ENCODE measurements at places on chromosomes 3 and 15.

DNA sequence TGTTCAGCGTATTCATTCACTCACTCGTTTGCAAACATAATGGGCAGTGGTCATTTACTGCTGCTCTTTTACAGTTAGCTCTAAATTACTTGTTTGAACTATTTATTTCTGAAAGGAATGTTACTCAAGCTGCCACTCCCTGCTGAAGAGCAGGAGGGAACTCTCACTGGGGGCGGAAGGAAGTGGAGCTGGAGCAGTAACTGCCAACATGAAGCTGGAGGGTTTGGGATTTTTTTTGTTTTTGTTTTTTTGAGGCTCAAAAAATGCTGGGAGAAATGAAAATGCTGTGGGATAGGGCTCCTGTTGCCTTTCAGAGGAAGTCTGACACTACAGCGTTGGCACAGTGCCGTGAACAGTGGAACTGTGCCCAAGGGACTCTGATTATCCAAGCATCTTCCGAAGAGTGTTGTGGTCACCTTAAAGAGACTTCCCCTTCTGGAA lies 44.1 kb downstream of the SENP2 start:
- DNase-seq = no peak

- peak; percentile 55 for DNase-seq
These were observed 5.7 kb upstream of the CNTN6 start for GRCh38 chr3:1087066-1087560.

DNA sequence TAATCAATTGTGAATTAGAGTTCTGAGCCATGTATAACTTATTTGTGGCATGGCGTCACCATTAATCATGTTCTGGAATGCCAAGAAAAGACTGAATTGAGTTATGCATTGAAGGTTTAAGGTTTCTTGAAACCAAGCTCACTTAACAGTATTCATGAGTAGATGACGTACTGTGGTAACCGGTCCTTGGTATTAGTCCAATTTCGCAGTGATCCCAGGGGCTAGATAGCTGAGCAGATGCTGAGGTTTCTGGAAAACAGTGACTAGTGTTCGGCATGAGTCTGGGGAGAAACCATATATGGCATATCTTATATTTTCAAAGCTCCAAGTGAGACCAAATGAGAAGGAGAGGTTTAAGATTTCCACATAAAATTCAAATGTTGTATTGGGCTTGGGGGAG lies 218.3 kb upstream of the LYSMD4 start:
- DNase-seq = no peak

DNA sequence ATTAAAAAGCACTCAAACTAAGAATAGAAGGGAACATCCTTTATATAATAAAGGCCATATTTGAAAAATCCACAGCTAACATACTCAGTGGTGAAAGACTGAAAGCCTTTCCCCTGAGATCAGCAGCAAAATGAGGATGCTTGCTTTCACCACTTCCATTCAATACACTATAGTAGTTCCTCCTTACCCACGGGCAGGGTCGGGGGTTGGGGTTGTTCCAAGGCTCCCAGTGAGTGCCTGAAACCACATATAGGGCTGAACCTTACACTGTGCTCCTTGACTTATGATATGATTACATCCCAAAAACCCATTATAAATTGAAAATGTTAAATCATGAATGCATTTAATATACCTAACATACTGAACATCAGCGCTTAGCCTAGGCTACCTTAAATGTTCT lies 37.7 kb downstream of the ALDH1L1 start:
- no peak for DNase-seq

GRCh38 chr3:59839283-59839682 lies 789.5 kb upstream of the CFAP20DC start:
- DNase-seq = no peak

GRCh38 chr3:66856533-66856932 lies 141.6 kb upstream of the KBTBD8 start:
- DNase-seq = no peak

DNA sequence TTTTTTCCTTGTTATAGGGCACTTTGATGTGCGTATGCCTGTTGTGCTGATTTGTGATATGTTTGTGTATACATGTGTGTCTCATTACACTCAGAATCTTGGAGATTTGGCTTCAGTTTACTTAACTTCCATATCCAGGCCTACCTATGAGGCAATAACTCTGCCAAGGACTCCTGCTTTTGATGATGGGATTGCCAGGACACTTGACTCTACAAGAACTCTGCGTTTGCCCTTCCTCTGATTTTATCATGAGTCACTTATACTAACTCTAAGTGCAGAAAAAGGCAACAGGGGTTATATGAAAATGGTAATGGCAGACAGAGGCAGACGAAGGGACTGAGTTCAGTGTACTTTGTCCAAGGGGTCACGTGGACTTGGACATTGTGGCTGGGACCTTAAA lies 33.6 kb downstream of the MCTP2 start:
- DNase-seq = no peak

- DNase-seq = no peak
These were observed 695.0 kb upstream of the GRM7 start for GRCh38 chr3:6165951-6166350.

DNA sequence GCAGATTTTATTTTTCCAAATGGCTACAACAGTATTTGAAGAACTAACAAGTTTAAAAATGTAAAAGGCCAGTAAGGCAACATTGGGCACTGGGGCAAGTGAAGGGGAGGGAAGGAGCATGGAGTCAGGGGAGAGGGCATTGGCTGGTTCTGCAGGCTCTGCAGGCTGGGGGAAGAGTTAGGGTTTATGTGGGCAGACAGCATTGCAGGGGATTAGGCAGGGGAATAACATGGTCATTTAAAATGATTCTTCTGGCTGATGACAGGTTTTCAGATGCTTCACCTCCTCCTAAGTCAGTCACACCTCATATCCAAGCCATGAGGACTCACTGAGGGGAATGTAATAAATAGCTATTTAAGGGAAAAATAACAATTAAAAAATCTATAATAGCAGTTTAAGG lies 52.6 kb downstream of the BTD start:
- DNase-seq = peak; percentile 19

- DNase-seq = no peak
These were observed 58.7 kb downstream of the OTOL1 start for GRCh38 chr3:161555320-161555719.

- peak; percentile 51 for DNase-seq
These were observed 88.6 kb upstream of the ZNF385D start for GRCh38 chr3:21839592-21839991.

- DNase-seq = no peak
These were observed 378.4 kb upstream of the AGTR1 start for GRCh38 chr3:148319161-148319915.

DNA sequence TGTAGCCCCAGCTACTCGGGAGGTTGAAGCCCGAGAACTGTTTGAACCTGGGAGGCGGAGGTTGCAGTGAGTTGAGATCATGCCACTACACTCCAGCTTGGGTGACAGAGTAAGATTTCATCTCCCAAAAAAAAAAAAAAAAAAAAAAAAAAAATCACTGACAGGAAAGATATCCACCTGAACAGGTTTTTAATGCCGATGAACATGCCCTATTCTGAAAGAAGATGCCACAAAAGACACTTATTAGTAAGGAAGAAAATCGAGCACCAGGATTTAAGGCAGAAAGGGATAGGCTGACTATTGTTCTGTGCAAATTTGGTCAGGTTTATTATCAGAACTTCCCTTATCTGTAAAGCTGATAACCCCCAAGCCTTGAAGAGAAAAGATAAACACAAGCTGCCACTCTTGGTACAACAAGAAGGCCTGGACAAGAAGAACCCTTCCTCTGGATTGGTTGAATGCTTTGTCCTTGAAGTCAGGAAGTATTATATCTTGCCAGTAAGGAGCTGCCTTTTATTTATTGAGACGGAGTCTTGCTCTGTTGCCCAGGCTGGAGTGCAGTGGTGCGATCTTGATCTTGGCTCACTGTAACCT lies 2.7 kb upstream of the PARP16 start:
- DNase-seq = no peak

GRCh38 chr15:89494941-89495637 lies 1.3 kb downstream of the RHCG start:
- peak; percentile 58 for DNase-seq

- DNase-seq = no peak
These were observed 143.2 kb downstream of the DOCK3 start for GRCh38 chr3:50817756-50818529.

- DNase-seq = peak; percentile 4
These were observed 602.0 kb upstream of the KCNMB2 start for GRCh38 chr3:177934001-177934891.

DNA sequence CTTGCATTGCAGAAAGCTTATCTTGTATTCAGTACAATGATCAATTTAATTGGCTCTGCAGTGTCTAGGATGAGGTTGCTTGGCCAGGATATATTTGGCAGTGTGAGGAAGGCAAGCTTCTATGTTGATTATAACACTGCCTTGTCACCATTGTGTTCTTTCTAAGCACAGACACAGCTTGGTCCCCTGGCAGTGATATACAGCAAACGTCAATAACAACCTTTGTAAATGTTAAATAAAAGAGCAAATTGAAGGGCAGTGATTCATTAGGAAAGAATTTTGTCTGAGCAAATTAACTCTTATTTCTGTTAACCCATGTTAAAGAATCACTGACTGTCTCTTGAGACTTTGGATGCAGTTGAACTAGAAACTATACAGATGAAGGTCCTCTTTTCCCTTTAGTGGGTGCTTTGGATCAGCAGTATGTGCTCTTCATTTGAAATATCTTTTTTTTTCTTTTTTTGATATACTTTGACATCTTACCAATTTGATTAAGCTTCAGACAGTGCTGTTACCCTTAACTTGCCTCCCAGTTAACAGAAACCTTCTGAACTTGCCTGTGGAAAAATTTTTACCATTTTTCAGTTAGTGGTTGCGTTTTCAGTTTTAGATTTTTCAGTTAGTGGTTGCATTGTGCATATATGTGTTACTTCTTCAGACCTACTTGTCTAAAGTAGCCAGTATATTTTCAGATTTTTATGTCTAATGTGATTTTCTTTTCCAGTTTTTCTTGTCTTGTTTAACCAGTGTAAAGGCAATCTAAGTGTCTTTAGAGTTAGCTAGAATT lies 199.8 kb downstream of the TCF12 start:
- DNase-seq = no peak

- peak; percentile 22 for DNase-seq
These were observed at the start of gene MYD88 for GRCh38 chr3:38138349-38139190. Gene MYD88, plus strand, starts transcription at chr3:38138661. Its CDS starts 40 bp downstream, at chr3:38138701.

- DNase-seq = no peak
These were observed 2.3 kb downstream of the CPB1 start for GRCh38 chr3:148829926-148830325.

GRCh38 chr15:101528917-101529299 lies 39.4 kb upstream of the PCSK6 start:
- no peak for DNase-seq

- no peak for DNase-seq
These were observed 625.6 kb upstream of the SGO1 start for GRCh38 chr3:20811631-20812030.

DNA sequence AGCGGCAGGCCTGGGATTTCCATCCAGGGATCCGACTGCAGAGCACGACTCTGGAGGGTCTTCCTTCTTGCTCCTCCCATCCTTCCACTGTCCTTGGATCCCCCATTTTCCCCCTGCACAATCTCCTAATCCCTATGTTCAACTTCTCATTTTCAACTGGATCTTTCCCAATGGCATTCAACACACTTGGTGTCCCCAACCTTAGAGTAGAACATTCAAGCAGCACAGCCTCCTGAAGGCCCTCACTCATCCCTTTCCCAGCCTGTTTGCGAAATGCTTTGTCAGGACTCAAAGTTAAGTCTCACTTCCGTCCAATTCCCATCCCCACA lies 32.3 kb downstream of the RPN1 start:
- no peak for DNase-seq

DNA sequence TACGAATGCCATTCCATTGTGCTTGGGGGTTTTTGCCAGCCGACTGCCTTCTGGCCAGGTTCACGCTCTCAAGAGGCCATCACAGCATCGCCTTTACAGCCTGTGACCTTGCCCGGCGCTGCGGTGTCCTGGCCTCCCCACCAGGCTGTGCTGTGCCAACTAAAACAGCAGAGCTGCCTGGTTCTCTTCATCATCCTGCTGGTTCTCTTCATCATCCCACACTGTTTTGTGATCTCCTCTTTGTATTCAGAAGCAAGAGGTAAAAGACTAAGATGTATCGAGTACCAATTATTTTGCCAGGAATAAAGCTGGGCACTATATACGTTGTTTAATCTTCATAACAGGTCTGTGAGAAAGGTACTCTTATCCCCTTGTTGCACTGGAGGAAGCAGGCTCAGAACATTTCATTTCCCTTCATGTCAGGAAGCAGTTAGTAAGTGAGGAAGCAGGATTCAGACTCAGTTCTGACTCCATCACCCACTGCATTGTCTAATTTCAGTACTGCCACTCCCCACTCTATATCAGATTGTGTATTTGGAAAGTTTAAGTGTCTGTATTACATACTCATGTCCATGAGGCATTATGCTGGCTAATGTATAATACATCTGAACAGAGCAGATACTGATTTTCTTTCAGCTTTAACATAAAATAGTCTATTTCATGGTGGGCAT lies 92.7 kb downstream of the LRRC28 start:
- DNase-seq = no peak

DNA sequence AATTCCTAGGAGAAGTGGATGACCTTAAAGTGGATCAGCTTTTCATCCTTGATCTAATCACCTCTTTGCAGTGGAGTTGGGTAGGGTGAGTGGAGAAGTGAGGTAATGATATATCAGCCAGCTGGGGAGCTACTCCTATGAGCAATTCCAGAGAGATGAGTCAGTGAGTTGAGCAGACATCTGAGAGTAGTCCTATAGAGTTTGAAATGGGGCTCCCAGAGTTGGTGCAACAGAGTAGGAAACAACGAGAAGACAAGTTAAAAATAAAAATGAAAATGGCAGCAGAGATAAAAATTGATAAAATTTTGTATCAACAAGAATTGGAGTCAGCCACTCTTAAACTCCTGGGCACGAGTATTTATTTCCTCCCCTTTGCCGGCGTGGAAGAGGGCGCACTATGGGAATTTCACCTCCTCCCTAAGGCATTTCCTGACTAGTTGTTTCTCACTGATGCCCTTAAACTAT lies 150.8 kb upstream of the DPH6 start:
- DNase-seq = peak; percentile 71

- DNase-seq = peak; percentile 55
These were observed 68.4 kb downstream of the TLE3 start for GRCh38 chr15:70029297-70029701.

- DNase-seq = no peak
These were observed 438.5 kb upstream of the RGMA start for GRCh38 chr15:93527374-93528050.

- no peak for DNase-seq
These were observed 34.8 kb downstream of the CHRD start for GRCh38 chr3:184414418-184415202.

DNA sequence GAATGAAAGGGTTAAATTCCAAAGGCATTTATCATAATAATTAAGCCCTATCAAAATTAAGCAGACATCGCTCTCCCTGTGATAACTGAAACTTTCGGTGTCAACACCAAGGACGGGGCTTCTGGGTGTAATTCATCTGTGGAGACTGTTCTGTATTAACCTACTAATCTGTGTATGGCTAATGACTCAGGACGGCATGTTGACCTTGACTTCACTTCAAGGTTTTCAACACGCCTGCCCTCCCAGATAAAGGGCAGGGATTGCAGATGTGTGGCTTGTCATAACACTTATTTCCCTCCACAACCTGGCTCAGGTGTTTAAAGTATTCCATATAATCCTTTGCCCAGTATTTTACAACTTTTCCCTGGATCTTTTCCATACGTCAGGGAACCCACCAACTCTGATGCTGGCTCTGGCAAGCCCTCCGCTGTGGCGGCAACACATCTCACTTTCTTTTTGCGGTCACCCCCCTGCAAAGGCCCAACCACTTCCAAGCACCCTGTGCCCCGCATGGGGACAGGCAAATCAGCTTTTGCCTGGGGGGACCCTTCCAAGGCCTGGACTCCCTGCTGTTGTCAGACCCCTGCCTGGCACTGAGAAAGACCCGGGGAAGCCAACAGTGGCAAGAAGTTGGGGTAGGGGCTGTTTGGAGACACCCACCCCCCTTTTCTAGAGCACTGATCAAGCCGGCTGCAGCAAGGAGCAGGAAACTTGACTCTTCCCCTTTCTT lies 93.2 kb upstream of the MEF2A start:
- DNase-seq = no peak

All from SJCRH30 (cell line).